Activated naive CD8-positive, alpha-beta T cell treated with anti-CD3 and anti-CD28 coated beads for 36 hours (primary cell): ENCODE measurements at places on chromosomes 2 and 18. TPM values are rescaled to one million over a fixed set of nuclear protein-coding genes. Genes with fewer than 3 reads are reported as not detected.
A peak's percentile ranks its signal among the peaks of the same experiment; 100 is the strongest.

Gene COL4A4
- not detected for total RNA-seq

GRCh38 chr2:199392363-199392762 lies 65.4 kb downstream of the SATB2 start:
- peaks cover 1% of the 10 kb centered on the region for H3K27me3 ChIP-seq
- no peak for DNase-seq
- no peaks in the 10 kb centered on the region for H3K36me3 ChIP-seq
- no peak overlapping the region for H3K4me3 ChIP-seq

DNA sequence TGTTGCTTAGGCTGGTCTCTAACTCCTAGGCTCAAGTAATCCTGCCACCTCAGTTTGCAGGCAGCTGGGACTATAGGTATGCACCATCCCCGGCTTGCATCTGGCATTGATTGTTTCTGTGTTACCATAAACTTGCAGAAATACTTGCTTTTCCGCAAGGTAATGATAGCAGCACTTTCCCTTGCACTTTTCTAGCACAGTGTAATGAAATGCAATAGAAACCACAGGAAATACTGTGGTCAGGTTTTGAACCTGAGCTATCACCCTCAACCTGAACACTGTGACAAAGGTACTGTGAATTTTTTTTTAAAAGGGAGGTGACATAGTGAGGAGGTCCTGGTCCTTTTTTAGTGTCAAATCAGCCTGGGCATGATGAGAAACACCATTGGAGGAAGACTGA lies 38.3 kb downstream of the DHRS9 start:
- H3K4me3 ChIP-seq = no peak overlapping the region
- H3K4me1 ChIP-seq = peaks cover 42% of the 10 kb centered on the region
- no peaks in the 10 kb centered on the region for H3K36me3 ChIP-seq

Gene OTOF
- 1.1 TPM for total RNA-seq

Gene EPG5
- total RNA-seq = 12.9 TPM

GRCh38 chr2:143162123-143162837 lies 33.1 kb downstream of the ARHGAP15 start:
- peaks cover 22% of the 10 kb centered on the region for H3K36me3 ChIP-seq
- H3K27ac ChIP-seq = peak overlapping the region; percentile 51
- H3K4me3 ChIP-seq = no peak overlapping the region
- H3K4me1 ChIP-seq = peaks cover 77% of the 10 kb centered on the region
- no peaks in the 10 kb centered on the region for H3K27me3 ChIP-seq

Gene AAMP
- total RNA-seq = 97.7 TPM

DNA sequence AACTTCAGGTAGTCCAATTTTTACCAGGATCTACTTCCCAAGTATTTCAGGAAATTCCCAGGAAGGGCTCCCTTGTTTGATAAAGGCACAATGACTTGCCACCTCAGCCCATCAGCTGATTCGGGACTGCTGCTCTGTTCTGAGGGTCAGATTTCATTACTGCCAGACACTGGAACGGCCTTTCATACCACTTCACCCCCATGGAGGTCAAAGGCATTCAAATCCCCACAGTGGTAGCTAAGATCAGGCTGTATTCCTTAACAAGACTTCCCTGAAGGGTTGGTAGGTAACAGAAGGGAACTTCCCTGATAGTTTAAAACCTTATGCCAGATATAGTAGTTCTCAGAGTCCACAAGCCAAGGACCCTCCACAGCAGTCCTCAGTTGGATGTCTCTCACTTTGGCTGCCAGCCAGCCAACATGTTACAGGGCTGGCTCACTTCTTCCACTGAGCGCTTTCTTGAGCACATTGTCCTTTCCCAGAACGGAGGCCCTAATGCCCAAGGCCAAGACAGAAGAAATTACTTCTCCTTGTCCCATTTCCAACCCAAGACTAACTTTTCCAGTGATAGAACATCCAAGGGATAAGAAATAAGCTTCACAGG lies 40.0 kb upstream of the GLS start:
- peaks cover 32% of the 10 kb centered on the region for H3K4me1 ChIP-seq
- no peak overlapping the region for H3K4me3 ChIP-seq
- no peak overlapping the region for H3K27ac ChIP-seq

DNA sequence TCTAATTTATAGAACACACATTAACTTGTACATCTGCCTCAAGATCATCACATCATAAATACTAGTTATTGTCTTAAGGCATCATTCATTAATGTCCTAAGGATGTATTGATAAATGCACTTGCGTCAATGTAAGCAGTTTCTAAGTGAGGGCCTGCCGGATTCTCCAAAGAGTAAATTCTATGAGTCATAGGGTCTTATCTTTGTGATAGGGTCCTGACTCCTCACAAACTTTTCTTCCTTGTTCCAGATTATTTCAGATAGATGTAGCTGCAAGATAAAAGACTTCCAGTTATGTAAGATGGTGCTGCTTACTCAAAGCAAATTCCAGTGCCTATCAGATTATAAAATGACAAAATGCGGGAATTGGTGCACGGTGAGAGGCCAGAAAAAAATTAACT lies 315.0 kb upstream of the SLC39A10 start:
- no peaks in the 10 kb centered on the region for H3K36me3 ChIP-seq
- H3K27me3 ChIP-seq = no peaks in the 10 kb centered on the region
- DNase-seq = no peak
- H3K4me1 ChIP-seq = no peaks in the 10 kb centered on the region
- no peak overlapping the region for H3K27ac ChIP-seq

DNA sequence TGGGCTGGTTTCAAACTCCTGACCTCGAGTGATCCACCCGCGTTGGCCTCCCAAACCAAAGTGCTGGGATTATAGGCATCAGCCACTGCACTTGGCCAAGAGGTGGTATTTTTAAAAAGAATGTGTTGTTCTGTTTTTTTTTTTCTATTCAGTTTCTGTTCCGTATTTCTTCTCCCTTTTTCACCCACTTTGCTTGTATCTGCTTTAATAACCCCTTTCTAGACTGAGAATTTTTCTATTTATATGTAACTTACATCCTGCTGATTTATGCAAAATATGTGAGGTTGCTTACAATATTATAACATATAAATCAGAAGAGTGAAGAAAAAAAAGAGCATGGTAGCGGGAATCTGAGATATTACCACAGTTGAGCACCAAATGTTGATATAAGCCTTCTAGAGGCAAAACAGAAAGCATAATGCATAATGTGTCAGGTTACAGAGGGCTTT lies 17.2 kb upstream of the LYPD6B start:
- H3K27ac ChIP-seq = no peak overlapping the region
- no peaks in the 10 kb centered on the region for H3K36me3 ChIP-seq
- H3K4me3 ChIP-seq = no peak overlapping the region
- H3K27me3 ChIP-seq = no peaks in the 10 kb centered on the region

DNA sequence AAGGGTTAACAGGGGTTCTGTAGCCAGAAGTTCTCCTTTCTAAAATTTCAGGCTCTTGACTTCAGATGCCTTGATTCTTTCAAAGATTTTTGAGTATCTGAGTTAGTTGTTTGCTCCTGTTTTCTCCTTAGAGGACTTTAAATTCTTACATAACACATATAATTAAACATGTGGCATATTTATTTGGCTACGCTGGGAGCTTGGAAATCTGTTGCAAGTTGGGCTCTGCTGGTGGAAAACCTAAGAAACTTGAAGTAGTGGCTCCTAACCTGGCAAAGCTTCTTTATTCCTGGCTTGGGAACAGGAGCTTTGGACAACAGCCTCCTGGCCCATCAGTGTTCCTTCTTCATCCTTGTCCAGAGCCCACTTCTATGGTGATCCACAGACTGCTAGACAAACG lies 72.6 kb downstream of the VIT start:
- H3K27me3 ChIP-seq = no peaks in the 10 kb centered on the region
- H3K27ac ChIP-seq = no peak overlapping the region
- H3K4me1 ChIP-seq = no peaks in the 10 kb centered on the region
- H3K4me3 ChIP-seq = no peak overlapping the region
- DNase-seq = no peak
- no peaks in the 10 kb centered on the region for H3K36me3 ChIP-seq

DNA sequence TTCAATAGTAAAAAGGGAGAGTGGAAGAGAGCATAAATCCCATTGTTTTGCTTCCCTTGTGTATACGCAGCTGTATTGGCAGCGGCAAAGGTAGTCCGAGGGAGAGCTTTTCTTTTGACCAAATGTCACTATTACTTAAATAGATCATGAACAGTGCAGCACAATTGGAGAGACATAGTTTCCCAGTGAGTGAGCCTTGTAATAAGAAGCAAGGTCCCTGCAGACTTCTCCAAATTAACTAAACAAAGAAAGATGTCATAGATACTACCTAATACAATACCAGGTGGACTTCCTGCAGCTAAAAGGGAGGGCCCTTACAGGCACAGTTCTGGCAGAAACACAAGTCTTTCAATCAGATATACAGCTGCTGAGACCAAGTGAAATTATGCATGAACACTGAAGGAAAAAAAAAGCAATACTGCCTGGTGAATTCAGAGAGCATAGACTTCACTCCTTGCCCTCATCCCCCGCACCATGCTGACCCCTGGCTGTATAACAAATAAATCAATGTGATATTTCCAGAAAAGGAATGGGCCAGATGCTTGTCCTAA lies 404.7 kb upstream of the CDH2 start:
- no peak overlapping the region for H3K27ac ChIP-seq
- no peaks in the 10 kb centered on the region for H3K27me3 ChIP-seq
- no peak for DNase-seq
- no peaks in the 10 kb centered on the region for H3K4me1 ChIP-seq
- H3K36me3 ChIP-seq = no peaks in the 10 kb centered on the region
- no peak overlapping the region for H3K4me3 ChIP-seq
